Fibroblast of pulmonary artery (primary cell): ENCODE measurements at places on chromosomes 7 and 10.

DNA sequence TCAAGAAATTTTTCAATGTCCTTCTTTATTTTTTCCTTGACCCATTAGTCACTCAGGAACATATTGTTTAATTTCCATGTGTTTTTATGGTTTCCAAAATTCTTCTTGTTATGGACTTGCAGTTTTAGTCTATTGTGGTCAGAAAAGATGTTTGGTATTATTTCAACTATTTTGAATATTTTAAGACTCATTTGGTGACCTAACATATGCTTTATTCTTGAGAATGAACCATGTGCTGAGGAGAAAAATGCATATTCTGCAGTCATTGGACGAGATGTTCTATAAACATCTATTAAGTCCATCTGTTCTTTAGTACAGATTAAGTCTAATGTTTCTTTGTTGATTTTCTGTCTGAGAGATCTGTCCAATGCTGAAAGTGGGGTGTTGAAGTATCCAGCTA is 42.3 kb upstream of the MDFIC start:
- DNase-seq: peak; percentile 22

DNA sequence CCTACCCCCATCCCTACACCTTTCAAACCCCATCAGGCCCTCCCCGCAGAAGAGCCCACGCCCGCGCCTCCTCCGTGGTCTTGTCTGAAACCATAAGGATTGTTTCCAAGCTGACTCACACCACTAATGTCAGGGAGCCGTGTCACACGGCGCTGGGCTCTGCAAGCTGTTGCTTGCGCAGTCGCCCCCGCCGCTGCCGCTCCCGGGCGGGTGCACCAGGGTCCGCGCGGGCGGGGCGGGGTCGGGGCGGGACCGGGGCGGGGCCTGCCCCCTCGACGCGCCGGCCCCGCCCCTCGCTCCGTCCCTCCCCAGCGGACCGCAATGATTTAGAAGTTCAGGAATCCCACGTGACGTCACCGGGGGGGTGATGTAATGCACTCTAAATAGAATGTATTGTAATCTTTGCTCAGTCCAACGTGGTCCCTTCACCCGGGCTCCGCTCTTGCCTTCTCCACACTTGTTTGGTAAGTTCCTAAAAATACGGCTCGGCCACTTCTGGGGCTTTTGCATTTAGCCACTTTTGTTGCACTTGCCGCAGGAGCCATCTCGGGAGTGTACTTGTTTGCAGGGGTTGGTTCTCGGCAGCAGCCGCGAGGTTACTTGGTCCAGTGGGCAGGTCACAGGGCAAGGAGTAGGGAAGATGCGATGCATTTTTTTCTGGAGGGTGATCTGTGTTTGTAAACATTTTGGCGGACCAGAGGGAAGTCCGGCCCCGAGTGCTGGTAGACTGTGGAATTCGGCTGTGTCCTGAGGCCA is 3.2 kb upstream of the CREB5 start:
- DNase-seq: peak; percentile 97

GRCh38 chr10:50674469-50675254 is 50.9 kb upstream of the SGMS1 start:
- DNase-seq: no peak

DNA sequence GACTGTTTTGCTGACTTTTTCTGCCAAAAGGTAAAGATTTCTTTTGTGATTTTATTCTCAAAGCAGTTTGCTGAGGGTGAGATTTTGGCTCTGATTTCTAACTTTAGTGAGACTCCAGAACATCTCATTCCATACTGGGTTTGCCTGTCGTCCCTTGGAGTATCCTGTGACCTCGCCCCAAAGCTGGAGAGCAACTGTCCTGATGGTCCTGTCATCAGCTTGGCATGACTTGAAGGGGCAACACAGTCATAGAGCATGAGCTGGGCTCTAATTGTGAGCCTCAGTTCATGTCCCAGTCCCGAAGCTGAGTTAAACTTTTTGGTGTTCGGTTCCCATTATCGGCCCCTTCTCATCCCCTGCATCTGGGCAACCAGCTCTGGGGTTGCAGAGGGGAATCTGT is 23.4 kb downstream of the C10orf90 start:
- DNase-seq: no peak

- DNase-seq: no peak
These were observed 57.7 kb downstream of the SLIT1 start for GRCh38 chr10:97128039-97128492.

- no peak for DNase-seq
These were observed 171.7 kb downstream of the FAM107B start for GRCh38 chr10:14602807-14603533.
